ENCODE measurements at places on chromosomes 7 and 10.
A peak's percentile ranks its signal among the peaks of the same experiment; 100 is the strongest.

DNA sequence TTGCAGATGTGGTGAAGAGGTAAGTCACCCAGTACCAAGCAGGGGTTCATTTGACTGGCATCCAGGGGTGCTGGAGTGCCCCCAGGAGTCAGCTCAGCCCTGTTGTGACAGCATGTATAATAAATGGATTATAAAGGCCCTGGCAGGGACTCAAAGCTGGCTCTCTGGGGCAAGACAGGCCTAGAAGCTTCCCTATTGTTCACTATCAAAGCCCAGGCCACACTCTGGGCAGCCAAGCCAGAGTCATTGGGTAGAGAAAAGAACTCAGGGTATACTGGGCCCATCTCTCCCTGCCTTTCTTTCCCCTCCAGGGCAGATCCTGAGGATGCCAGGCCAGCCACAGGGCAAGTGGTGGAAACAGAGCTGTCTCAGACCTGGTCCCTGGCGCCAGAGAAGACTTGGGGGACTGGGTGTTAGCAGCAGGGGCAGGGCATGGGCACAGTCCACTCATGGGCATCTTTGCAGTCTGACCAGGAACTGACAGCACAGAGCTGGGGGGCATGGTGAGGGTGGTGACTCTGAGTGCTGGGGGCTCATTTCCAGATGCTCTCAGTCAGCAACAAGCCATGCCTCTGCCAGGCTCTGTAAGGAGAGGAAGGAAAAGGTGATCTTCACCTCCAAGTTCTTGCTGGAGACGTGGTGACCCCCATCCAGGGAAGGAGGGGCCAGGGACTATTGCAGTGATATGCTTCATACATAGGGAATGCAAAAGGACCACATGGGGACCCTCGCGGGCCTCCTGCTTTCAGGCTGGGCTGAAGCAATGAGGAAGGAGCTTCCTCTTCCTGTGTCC lies 11.7 kb downstream of the RBP3 start:
- no peak for DNase-seq

GRCh38 chr7:20064974-20065862 lies 152.0 kb downstream of the MACC1 start:
- no peak for DNase-seq

DNA sequence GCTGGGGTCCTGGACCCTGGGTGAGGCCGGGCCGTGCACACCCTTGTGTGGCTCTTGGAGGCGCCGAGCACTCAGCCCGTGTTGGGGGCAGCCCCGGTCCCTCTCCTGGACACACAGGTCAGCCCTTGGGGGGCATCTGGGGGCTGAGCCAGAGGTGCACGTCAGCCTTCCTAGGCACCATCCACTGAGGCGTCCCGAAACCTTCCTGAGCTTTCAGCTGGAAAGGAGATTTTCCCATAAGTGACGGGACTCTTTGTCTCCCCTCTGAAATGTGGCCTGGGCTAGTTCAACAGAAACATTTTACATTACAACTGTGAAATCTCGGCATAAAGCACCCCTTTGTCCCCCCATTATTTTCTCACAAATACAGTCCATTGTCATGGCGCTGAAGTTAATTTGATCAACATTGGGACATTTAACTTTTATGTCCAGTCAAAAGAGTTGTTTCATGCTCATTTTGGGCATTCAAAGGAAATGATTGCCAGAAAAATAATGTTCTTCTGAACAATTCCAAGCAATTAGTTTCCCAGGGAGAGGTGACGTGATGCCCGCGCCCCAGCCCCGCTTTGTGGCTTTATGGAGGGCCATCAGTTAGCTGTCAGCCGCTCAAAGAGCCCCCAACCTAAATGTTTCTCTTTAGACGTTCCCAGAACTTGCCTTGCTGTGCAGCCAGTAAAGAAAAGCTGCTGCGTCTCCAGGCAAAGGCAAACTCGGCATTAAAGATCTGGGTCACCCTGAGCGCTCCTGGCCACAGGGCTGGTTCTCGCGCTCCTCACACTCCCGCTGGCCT lies 70.8 kb downstream of the NKX6-2 start:
- DNase-seq, result no peak

DNA sequence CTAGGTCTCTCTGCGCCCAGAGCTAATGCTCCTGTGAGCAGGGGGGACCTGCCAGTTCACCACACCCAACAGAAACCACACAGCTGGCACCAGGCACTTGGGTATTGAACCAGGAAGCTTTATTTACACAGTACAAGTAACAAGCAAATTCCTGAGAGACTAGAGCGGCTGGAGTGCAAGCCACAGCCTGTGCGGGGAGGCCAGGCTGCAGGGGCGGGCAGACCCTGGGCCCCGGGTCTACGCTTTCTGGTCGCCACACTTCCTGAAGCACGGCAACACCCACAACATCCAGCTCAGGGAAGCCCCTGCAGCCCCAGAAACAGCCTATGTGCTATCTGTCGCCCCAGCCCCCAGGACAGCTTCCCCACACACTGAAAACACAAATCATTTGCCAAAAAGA lies 125.0 kb downstream of the FAM53B start:
- no peak for DNase-seq

DNA sequence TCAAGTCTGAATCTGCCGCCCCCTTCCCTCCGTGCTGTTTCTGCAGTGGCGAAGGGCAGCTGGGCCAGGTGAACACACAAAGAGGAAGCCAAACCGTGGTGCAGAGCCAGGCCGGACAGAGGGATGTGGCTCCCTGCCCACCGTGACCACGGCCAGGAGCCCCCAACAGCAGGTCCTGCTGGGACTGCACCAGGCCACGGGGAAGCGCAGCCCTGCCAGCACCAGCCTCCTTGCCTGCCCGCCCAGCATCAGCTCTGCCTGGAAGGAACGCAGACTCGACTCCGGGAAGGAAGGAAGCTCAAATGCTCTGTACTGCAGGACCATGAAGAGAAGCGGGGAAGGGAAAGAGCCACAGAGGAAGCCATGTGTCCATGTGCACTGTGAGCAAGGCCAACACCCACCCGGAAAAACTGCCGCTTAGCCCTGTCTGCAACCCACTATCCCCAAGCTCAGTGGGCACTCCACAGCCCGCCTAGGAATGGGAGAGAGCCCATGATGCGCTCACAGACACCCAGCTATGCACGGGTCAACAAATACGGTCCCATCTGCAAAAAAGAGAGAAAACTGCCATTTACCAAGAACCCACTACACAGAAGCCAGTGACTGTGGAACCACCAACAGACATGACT lies 19.0 kb downstream of the GPER1 start:
- no peak for DNase-seq

- DNase-seq, result no peak
Measured at GRCh38 chr7:123533929-123534382, 439 bp downstream of the IQUB start.

GRCh38 chr10:47046321-47047126 lies 135.3 kb downstream of the PTPN20 start:
- no peak for DNase-seq

DNA sequence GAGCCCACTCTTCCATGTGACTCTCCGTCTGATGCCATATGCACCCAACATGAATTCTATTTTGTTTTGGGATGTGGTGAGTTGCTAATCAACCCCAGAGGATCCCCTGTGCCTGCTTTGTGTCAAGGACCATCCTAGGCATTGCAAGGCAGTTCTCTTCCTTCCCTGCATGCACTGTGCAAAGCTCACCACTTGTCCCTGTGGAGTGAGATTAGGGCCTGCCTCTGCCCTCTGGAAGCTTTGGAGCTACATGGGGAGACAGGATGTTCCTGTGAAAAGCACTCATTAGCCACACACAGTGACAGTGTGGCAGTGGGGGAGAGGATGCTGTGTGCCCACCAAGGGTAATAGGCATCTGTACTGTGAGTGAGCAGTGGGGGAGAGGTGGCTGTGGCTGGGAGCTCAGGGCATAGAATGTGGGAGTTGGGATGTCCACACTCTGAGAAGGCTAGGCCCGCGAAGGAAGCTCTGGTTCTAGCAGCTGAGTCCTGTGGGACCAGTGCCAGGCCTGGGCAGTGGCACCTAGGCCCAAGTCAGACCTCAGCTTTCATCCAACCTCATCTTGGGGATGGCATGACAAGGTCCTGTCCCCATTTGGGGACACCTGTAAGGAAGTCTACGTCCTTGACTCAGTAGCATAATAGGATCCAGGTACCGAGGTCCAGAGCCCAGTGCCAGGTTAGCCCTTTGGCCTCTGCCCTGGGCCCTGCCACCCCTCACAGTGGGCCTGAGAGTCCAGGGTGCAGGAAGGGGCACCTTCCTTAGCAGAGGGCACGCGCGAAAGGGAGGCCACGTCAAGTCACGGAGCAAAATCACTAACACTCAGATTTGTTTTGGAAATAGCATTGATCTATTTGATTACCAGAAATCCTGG lies 6.6 kb downstream of the ADRA2A start:
- no peak for DNase-seq

GRCh38 chr10:35435824-35436223 lies 99.5 kb downstream of the CCNY start:
- no peak for DNase-seq

DNA sequence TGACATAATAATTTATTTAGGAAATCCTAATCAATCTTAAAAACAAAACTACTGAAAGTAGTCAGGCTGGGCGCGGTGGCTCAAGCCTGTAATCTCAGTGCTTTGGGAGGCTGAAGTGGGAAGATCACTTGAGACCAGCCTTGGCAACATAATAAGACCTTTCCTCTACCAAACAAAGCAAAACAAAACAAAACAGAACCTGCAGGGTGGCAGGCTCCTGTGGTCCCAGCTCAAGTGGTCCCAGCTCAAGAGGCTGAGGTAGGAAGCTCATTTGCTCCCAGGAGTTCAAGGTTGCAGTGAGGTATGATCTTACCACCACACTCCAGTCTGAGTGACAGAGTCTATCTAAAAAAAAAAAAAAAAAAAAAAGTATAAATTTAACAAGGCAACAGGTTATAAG lies 748.0 kb downstream of the CNTNAP2 start:
- no peak for DNase-seq

DNA sequence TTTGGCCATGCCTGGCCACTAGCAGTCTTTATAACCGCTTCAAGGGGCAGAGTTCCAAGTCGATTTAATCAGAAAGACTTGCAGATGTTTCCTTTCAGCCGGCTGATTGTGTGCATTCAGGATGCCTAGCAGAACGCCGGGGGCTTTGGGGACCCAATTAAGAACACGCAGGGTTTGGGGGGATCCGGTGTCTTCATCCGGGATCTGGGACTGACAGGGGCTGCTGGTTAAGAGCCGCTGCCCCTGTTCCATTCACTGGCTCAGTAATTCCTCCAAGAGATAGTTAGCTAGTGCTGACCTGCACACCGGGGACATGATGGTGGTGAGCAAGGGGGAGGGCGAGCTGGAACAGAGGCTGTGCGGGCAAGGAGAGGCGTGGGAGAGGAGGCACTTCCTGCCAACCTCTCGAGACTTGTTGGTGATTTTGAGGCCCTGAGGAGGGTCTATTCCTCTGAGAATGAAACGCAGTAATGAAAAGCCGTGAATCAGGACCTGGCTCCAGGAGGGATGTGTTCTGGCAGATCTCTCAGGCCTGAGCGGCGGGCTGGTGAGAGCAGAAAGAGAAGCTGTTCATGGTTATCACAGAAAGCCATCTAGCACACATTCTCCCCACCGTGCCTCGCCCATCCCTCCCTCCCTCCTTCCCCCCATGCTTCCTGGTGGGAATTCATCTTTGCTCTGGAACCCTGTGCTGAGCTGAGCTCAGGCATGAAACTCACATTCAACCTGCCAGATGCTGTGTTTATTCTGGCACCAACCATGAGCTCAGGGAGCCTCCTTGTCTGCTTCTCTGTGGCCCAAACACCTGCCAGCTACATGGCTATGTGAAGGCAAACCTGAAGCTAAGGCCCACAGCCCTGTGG lies 152.0 kb downstream of the CCDC3 start:
- DNase-seq, result no peak

DNA sequence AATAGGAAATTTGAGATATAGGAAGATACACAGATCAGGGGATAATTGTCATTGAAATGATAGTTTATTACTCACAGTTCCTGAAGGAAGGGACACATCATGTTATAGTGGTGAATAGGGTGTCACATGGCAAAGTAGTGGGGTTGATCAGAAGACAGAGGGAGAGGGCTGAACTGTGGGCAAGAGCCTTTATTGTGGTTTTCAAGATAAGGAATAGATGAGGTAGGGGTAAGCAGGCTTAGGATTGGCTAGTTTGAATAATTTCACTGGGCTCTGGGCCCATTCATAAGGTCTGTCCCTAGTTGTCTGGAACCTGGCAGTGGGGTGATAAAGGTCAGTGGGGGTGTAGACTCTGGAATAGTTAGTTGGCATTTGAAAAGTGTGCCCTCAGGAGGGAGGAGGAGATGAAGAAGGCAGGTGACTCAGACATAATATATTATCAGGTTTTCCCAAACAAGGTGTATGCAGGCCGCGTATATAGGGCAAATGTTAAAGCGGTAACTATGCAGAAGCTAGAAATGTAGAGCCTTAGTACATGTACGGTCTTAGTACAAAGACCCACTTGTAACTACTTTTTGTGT lies 18.5 kb downstream of the FGL2 start:
- DNase-seq, result no peak

- no peak for DNase-seq
Measured at GRCh38 chr7:3120513-3120912, 76.8 kb upstream of the CARD11 start.

GRCh38 chr10:110357252-110357780 lies 52.6 kb upstream of the SMNDC1 start:
- DNase-seq, result peak; percentile 73

GRCh38 chr7:47470567-47471357 lies 111.1 kb downstream of the TNS3 start:
- DNase-seq, result no peak

DNA sequence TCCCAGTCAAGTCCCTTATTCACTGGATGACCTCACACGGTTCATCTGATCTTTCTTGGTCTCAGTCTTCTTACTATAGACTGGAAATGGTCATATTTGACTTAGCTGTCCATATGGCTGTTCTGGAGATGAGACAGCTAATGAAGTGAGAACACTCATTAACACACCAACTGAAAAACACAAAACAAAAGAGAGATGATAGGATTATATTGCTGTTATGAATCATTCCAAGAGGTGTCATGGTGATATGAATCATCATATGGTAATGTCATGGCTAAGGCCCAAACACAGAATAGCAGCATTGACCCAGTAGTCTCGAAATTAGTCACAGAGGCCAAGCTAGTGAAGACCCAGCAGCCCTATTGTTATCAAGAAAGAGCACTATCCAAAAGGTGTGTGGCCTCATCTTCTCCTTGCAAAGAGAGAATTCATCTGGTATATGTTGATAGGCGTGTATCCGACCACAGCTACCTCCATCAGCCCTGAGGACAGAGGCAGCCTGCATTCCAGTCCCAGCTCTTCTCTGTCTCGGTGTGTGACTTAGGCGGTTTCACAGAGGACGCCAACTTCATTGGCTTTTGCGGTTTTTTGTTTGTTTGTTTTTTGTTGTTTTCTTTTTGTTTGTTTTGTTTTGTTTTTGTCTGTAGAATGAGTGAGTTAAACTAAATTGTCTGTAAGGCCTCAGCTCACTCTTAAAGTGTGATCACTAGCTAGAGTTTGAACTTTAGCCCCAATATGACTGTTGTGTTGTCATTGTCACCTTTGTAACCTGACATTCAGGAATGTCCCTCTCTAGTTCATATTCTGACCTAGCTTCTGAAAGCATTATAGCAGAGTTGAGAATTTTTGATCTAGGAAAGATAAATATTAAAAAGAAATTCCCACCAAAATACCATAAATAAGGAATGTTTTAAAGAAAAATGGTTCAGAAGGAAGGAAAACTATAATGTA lies 97.4 kb upstream of the PDCD4 start:
- peak; percentile 11 for DNase-seq

GRCh38 chr10:129707406-129708388 lies 240.7 kb downstream of the MGMT start:
- DNase-seq, result no peak

All from stimulated activated CD4-positive, alpha-beta T cell treated with anti-CD3 and anti-CD28 coated beads, TNF-alpha, amount 100 ng/mL, for 24 hours (primary cell).